Fibroblast of upper back skin (primary cell): ENCODE measurements at places on chromosomes 5 and 9.

- peak; percentile 65 for DNase-seq
Observed at GRCh38 chr5:97010606-97011005, 74.7 kb downstream of the LNPEP start.

DNA sequence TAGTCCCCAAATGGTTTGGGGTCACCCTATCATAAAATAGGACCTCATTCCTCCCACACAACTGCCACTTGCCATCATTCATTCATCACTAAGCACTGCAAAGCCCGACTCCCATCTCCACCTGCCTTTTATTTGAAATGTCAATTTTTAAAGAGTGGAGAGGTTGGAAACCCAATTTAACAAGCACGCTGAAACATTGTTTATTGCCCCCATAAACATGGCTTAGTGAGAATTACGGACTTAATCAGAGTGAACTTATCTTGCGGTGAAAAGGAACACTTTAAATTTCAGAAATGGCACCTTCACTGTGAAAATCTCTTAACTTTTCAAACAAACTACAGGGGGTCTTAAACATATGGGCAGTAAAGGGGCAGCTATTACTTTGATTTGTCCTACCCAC lies 241.1 kb downstream of the CRB2 start:
- DNase-seq: no peak

DNA sequence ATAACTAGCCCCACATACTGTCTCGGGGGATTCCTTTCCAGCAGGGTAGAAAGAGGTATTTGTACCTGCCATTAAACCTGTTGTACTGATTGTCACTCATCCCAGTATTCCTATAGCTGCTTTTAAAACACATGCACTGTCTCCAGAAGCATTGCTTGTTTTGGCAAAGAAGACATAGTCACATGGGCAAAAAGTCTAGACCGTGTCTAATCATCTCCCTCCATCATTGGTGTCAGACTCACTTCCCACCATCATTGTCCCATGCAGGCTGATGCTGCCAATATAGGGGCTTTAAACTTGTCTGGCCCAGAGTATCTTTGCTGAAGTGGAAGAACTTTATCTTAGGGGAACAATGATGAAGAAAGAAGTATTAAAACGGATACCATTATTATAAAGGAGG lies 12.6 kb downstream of the DNAJC21 start:
- DNase-seq: no peak

- DNase-seq: no peak
Observed at GRCh38 chr5:152593388-152593787, 188.3 kb upstream of the NMUR2 start.

GRCh38 chr9:81877047-81877446 lies 51.2 kb upstream of the SPATA31D4 start:
- DNase-seq: no peak

DNA sequence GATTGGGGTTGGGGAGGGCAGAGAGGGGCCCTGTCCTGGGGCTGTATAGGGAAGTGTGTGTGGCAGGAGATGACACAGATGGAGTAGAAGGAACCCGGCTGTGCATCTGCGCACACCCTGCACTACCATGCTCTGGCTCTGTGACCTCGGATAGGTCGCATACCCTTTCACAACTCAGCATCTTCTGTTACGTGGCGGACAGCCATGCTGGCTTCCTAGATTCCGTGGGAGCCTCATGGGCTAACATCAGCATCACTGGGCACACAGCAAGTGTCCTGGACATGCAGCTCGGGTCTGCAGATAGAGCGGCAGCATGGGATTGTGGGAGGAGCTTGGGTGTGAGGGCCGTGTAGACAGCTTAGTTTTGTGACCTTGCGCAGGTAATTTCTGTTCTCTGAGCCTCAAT lies 9.2 kb downstream of the ARPC5L start:
- no peak for DNase-seq

DNA sequence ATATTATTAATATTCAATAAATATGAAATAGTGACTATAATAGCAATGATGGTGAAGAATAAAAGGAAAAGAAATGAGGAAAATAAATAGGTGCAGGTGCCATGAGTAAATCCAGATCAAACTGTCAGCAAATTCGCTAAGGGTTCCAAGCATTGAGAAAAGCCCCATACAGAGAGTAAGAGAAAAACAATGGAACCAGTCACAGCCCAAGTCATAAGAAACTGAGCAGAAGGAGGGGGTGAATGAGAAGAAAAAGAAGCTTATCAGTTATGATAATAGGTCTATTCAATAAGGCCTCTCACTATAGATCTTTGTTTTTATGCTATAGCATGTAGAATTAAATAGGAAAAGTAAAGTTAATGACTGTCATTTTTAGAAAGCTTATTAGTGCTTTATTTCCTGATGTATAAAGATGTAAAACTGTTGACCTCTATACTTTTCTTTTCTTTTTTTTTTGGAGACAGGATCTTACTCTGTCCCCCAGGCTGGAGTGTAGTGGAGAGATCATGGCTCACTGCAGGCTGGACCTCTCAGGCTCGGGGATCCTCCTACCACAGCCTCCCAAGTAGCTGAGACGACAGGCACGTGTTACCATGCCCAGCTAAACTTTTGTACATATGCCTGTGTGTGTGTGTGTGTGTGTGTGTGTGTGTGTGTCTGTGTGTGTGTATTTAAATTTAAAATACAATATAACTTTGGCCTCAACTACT lies 72.4 kb downstream of the FYB1 start:
- no peak for DNase-seq
